ENCODE measurements at places on chromosomes 12 and 14. TPM values are rescaled to one million over a fixed set of nuclear protein-coding genes. Genes with fewer than 3 reads are reported as not detected.

DNA sequence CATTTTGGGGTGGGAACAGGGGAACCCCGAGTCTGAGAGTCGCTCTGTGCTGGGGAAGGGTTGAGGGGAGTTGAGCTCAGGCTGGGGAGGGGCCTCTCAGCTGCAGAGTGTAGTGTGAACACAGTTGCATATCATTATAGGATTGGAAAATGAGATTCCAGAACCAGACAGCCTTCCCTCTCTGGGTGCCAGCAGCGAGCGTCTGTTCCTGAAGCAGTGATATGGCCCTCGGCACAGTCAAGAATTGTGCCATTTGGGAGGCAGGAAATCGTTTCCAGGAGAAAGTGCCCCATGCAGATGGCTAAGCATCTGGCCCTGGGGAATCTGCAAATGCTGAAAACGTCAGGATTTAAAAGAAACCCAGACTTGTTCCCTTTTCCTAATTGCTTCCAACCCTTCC is 70.4 kb upstream of the SFSWAP start:
- no peaks in the 10 kb centered on the region for H3K36me3 ChIP-seq
- no peak overlapping the region for H3K4me3 ChIP-seq
- no peak overlapping the region for H3K27ac ChIP-seq
- no peak for DNase-seq
- no peaks in the 10 kb centered on the region for H3K27me3 ChIP-seq
- peaks cover 6% of the 10 kb centered on the region for H3K4me1 ChIP-seq

CERS5 gene
- total RNA-seq, result 35.9 TPM

DNA sequence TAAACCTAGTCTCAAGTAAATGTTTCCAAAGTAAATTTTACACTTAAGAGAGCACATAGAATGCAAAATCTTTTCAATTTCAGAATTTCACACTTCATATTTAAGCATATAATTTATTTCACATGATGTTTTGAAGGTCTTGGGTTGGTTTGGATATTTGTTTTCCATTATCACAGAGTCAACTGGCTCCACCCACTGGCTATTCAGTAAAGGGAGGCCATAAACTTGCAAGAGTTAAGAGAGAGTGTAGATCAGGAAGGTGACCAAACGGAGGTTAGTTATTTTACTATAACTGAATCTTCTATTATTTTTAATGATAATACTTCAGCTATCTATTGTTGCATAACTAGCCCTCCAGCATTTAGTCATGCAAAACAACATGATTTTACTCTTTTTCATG is 6.2 kb upstream of the CPNE8 start:
- no peaks in the 10 kb centered on the region for H3K36me3 ChIP-seq
- no peaks in the 10 kb centered on the region for H3K27me3 ChIP-seq
- no peaks in the 10 kb centered on the region for H3K4me1 ChIP-seq
- H3K4me3 ChIP-seq, result no peak overlapping the region
- no peak overlapping the region for H3K27ac ChIP-seq

TMEM117 gene
- total RNA-seq, result 13.0 TPM

DNA sequence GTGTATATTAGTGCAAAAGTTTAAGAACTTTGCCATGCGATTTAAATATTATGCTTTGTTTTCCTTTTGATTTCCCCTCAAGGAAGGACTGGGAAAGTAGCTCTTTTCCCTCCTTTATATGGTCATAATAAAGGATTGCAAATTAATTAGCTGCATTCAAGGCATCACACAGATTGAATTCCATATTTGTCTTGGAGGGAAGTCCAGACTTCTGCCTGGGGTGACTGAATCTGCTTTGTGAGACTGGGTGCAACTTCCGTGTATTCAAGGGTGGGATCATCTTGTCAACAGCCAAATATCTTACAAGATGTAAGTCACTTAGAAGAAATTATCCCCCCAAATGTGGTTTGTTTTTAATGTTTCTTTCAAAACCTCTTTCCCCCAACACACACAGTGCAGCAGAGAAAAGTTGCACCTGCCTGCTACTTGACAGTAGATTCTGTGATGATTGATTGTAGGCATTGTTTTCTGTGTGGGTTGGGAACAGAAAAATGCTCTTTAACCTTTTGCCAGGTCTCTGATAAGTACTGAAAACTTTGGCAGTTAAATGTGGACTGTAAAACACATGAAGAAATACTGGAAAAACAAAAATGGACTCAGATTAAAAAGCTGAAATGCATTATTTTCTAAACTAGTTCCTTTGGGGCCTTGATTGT is 28.4 kb downstream of the STK38L start:
- H3K27ac ChIP-seq, result no peak overlapping the region
- H3K4me3 ChIP-seq, result no peak overlapping the region
- peak; percentile 16 for DNase-seq
- H3K4me1 ChIP-seq, result no peaks in the 10 kb centered on the region

DNA sequence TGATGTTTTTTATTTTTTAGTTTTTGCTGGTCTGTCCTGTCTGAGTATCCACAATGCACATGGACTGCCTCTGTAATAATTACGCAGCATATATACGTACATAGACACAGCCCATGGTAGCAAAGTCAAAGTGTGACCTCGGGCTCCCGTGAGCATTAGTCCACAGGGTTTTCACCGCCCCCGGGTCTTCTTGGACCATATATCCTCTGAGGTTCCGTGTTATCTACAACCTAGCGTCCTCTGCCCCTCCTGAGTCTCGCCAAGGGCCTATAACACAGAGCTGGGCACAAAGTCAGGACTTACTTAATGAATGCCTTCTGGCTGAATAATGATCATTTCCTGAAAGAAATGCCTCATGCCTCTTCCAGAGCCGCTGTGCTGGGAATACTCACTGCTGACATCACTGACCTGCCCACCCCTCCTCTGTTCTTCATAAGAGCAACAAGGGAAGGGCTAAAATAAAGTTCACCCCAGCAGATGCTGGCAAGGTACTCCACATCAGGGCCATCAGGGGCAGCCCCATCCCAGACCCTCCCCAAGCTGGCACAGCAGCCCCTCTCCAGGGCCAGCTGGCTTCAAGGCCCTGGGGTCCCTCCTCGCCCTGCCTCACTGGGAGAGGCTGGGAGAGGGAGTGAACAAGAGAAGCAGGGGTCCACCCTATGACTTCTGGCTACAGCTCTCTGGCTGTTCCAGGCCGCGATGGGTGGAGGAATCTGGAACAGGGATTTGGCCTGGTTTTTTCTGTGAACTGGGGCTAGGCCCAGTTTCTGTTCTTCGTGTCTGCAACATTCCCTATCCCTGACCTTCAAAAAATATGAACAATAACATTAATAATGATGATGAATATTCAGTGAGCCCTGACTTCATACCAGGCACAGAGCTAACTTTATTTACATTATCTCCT is 7.9 kb downstream of the HDAC7 start:
- H3K27ac ChIP-seq, result peak overlapping the region; percentile 96
- H3K36me3 ChIP-seq, result peaks cover 18% of the 10 kb centered on the region
- peaks cover 75% of the 10 kb centered on the region for H3K4me1 ChIP-seq
- H3K4me3 ChIP-seq, result no peak overlapping the region
- H3K27me3 ChIP-seq, result no peaks in the 10 kb centered on the region
